ENCODE measurements at places on chromosomes 16 and 17.

DNA sequence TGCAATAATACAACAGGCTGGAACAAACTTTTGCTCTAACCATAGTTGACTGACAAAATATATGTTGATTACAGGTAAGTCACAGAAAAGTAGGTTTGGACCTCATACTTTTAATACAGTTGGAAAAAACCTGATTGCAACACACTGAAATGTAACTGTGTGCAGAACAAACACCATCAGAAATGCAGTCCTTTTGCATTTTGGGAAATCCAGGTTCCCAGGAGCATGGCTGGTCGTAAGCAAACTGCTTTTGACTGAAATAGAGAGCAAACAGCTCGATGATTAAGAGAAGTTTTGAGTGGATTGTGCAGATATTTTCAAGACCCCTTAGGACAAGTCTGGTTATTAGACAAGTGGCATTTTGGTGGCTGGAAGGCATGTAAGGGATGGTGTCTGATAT lies 8.0 kb downstream of the IGF2BP1 start:
- DNase-seq = no peak

- DNase-seq = no peak
These were observed 27.5 kb upstream of the NKD1 start for GRCh38 chr16:50520451-50521245.

GRCh38 chr17:75457047-75457654 lies 716 bp downstream of the TMEM94 start:
- DNase-seq = peak; percentile 62

DNA sequence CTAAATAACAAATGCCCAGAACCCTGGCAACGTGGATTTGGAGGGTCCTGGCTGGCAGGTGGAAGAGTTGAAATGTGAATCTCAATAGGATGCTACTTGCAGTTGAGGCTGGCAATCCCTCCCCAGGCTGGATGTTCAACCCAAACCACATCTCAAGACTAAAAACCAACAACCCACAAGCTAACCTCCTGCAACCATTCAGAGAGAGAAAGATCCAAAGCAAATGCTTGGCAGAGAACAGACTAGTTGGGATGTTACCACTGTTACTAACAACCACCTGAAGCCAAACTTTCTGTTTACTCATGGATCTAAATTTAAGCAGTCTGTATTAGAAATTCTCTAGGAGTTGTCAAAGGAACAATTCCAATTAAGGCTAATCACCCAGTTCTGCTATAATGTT lies 27.9 kb downstream of the SMG6 start:
- no peak for DNase-seq

DNA sequence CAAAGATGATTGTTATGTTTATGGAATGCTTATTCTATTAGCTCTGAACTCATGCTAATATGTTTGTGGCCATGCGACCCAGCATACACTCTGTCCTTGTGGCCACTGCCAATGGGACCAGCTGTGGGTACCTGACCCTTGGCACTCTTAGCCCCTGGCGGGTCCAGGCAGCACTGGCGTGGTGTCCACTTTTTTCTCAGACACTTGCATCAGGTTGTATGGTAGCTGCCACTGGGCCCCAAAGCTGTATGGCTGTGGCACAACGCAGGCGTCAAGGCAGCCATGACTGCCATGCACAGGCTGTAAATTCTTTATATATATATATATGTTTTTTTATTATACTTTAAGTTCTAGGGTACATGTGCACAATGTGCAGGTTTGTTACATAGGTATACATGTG lies 12.2 kb upstream of the WNT9B start:
- no peak for DNase-seq

DNA sequence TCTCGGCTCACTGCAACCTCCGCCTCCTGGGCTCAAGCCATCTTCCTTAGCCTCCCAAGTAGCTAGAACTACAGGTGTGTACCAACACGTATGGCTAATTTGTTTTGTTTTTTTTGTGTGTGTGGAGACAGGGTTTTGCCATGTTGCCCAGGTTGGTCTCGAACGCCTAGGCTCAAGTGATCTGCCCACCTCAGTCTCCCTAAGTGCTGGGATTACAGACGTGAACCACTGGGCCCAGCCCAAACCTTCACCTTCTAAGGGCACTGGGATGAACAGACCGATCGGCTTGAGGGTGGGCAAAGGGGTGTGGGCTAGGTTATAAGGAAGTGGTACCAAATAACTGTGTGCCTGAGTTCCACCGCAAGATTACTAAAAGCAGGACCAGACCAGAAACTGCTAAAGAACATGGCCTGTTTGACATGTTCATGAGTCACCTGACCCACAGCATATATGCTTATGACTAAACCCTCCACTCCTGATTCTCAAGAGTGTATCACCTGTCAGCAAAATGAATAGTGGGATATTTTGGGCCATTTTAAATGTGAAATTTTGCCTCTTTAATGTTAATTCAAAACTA lies 8.1 kb downstream of the TMEM97 start:
- DNase-seq = no peak

GRCh38 chr16:25034911-25035310 lies 19.7 kb upstream of the ARHGAP17 start:
- DNase-seq = no peak

- no peak for DNase-seq
These were observed 121.5 kb upstream of the ADAMTS18 start for GRCh38 chr16:77556201-77556873.

GRCh38 chr16:78375055-78375679 lies 275.7 kb downstream of the WWOX start:
- peak; percentile 43 for DNase-seq

DNA sequence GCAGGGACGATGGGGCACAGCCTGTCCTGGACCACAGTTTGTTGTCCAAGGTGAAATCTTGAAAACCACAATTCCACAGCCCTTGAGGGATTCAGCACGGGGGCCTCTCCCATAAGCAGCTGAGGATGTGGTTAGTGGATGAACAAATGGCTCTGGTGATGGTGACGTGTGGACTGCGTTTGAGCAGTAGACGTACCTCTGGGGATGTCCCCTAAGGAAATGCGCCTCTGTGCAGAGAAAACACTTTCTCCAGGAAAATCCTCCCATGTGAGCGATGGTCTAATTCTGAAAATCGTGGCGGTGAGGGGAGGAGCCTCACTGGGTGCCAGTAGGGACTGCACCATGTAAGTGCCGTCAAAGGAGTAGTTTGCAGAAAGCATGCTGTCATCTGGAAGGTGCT lies 2.7 kb upstream of the SEPTIN12 start:
- no peak for DNase-seq

DNA sequence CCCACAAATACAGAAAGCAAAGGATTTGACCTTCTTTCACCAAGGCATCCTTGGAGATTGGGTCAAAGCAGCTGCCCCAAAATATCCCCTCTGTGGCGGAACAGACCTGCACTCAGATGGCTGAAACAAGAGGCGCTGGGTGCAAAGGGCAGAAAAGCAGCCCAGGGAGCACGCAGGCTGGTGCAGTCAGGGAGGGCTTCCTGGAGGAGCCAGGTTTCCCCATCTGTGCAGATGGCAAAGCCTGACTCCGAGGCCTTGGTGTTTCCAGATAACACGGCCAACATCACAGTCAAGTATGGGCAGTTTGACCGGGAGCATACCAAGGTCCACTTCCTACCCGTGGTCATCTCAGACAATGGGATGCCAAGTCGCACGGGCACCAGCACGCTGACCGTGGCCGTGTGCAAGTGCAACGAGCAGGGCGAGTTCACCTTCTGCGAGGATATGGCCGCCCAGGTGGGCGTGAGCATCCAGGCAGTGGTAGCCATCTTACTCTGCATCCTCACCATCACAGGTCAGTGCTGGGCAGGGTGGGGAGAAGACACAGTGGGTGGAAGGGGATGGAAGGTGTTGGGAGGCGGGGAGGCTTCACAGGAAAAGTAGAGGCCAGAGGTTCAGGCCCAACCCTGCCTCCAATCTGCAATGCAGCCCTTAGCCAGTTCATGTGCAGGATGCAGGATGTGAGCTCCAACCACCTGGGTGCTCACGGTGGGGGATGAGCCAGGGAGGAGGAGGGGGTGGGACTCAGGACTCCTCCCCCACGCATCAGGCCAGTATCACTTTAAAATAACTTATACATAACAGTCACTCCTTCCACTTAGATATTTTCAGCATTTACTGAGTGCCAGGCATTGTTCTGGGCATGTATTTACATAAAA lies 26.4 kb upstream of the BEAN1 start:
- no peak for DNase-seq

DNA sequence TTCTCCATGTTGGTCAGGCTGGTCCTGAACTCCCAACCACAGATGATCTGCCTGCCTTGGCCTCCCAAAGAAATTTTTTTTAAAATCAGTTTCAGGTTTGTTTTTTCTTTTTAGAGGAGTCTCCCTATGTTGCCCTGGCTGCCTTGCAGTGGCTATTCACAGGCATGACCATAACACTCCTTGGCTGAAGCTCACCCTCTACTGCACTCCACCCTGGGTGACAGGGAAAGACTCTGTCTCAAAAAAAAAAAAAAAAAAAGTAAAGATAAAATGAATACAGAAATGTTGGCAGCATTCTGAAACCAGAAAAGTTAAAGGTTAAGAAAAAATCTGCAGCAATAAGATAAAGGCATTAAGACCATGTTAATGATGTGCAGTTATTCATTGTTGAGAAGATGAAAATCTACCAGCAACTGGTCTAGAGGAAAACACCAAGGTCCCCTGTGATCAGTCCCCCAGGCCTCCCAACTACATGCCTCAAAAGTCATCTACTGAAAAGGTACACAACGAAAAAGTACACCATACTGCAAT lies 15.1 kb downstream of the YWHAE start:
- no peak for DNase-seq

- DNase-seq = peak; percentile 88
These were observed 106.9 kb downstream of the SYCE1L start for GRCh38 chr16:77306075-77306474.

DNA sequence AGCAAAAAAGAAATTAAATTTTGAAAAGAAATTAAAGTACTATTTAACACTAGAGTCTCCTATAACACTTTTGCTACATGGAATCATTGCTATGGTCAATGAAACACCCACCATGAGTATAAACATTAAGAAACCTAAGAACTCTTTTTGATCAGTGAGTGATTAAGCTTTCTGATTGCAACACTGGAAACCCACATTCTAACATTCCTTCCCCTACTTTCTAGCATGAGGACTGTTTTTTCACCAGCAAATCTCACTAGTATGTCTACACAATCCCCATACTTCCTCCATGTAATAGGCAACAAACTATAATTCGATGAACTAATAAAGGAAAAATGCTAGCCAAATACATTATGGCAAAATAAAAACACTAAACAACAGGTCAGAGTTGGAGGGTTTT lies 54.7 kb downstream of the SKAP1 start:
- DNase-seq = peak; percentile 57

GRCh38 chr17:41967141-41967920 lies 736 bp downstream of the CNP start:
- DNase-seq = peak; percentile 7

DNA sequence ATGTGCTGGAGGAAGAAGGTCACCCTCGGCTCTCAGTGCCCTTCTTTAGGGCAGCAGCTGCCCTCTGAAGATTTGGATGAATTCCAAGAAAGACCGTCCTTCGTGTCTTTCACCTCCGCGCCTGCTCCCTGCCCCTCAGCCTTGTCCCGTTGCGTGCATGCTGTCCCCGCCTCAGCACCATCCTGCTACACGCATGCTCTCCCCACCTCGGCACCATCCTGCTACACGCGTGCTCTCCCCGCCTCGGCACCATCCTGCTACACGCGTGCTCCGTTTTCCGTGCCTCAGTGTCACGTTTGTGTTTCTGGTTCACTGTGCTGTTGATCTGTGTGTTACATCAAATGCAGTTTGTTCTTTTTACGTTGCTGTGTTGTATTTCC lies 13.5 kb downstream of the ACSF3 start:
- DNase-seq = no peak

- no peak for DNase-seq
These were observed 5.0 kb downstream of the FOXK2 start for GRCh38 chr17:82524540-82524939.
